ENCODE measurements at places on chromosomes 5 and 9. TPM values are rescaled to one million over a fixed set of nuclear protein-coding genes. Genes with fewer than 3 reads are reported as not detected.

The ORM2 gene
- total RNA-seq: not detected

DNA sequence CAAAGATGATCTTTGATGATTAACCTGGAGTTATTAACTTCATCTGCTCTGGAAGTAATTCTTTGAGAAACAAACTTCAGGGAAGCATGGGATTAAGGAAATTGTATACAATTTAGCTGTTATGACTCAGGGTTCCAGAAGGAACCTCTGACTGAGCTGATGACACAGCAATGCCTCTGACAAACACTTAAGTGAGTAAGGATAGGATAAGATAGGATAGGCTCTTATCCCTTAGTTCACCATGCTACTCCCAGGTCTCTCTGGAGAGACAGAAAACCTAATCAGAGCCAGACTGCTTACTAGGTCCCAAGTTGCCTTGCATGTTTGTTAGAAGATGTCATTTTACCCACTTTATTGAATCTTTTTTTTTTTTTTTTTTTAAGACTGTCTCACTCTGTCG lies 12.6 kb upstream of the TMEM38B start:
- DNase-seq: no peak

The SH3RF2 gene
- 5.1 TPM for total RNA-seq

DNA sequence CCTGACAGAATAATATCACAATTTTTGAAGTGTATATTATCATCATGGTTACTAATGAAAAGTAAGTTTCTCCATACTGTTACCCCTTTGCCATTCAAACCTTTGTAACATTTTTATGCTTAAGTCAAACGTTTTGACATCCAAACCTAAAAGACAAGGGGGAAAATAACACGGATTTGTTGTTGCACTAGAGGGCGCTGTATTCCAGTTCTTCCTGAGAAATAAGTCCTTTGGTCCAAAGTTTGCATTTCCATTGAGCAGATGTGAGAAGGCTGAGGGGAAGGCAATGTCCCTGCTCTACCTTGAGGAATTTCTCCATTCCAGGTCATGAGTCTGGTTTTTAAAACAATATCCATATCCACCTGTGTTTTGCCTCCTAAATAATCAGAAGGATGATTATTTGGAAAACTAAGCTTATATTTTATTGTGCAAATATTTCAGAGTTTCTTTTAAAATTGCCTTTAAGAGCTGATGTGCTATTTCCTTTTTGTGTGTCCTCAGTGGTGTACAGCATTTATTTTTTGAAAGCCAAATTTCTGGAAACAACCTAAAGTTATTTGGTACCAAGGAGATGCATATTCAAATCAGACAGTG lies 9.7 kb downstream of the LECT2 start:
- no peak for DNase-seq

The SLC36A2 gene
- 7.5 TPM for total RNA-seq

The SLC23A1 gene
- total RNA-seq: not detected

DNA sequence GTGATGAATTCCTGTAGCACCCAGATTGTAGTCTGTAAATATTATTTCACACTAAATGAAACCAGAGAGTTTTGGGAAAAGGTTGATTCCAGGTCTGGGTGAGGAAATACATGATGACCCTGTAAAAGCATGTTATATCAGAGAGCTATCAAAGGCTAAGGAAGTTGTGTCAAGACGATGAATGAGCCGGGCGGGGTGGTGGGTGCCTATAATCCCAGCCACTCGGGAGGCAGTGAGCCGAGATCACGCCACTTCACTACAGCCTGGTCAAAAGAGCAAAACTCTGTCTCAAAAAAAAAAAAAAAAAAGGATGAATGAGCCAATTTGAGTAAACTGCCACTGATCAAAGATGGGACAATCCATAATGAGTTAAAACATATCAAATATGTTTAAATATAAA lies 29.2 kb downstream of the IL6ST start:
- DNase-seq: no peak

DNA sequence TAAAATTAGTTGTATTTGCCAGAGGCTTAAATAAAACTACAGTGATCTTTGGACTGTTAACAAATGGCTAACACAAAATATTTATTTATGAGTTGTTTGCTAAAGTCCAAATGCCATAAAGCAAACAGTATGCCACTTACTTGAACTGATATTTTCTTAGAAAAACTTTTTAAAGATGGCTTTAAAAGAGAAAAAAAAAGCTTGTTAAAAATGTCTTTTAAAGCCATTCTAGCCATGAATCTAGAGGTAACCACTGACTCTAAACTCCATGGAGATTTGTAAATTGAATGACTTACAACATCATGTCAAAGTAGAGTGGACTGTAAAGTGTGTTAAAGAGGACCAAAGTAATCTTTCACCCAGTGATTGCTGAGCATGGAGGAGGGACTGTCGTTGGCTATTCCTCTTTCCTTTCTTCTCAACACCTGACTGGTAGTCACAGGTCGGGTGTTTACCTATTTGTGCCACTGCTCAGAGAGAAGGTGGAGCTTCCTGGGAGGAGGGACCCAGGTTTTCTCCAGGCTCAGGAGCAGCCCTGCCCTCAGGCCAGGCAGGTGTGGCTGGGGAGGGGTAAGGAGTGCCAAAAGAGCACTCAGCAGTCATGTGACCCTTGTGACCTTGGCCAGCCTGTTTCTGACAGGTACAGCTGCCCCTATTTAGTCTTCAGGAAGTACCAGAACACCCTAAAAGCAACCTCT lies 69.1 kb upstream of the TJP2 start:
- no peak for DNase-seq

The TICAM2 gene
- total RNA-seq: 2.8 TPM

- DNase-seq: no peak
Observed at GRCh38 chr5:159564031-159564430, 233.7 kb upstream of the IL12B start.

DNA sequence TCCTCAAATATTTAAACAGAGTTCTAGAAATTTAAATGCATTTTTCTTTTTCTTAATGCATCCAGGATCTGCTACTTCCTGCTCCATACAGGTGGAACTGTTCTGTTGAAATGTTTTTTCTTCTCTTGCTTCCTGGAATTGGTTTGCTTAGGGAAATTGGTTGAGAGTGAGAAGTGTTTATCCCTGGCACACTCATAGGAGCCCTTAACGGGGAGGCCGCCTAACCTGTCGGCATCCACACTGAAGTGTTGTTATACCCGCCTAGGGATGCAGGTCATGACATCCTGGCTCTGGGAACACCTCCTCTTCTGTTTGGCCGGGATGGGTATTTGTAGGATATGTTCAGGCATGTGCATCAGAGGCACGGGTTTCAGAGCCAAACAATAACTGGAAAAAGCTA lies 239.7 kb downstream of the GADD45G start:
- DNase-seq: no peak

The EGFLAM gene
- total RNA-seq: 54.8 TPM

The PCDHGA8 gene
- 7.5 TPM for total RNA-seq

DNA sequence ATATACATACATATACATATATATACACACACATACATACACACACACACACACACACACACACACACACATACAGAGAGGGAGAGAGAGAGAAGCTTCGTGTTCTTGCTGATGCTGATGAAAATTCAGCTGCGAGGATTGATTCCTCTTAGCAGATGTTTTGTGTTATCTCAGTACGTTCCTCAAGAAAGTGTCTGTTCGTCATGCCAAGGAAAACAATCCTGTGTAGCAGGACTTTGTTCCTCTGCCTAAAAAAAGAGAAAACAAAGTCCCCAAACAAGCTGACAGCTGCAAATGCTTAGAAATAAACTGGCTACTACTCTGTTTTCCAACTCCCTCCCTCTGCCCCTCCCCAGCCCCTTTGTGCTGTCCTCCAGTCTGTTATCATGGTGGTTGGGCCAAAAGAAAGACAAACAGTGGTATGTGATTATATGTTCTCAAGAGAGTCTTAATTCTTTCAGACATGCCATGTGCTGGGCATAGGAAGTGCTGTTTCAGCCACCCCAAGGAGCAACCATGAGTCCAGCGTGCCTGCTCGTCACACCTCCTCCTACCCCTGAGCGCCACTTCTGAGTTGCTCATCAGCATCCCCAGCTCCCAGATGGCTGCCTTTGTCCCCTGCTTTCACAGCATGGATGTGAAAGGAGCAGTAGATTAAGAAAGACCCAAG lies 71.5 kb upstream of the EQTN start:
- DNase-seq: peak; percentile 65

DNA sequence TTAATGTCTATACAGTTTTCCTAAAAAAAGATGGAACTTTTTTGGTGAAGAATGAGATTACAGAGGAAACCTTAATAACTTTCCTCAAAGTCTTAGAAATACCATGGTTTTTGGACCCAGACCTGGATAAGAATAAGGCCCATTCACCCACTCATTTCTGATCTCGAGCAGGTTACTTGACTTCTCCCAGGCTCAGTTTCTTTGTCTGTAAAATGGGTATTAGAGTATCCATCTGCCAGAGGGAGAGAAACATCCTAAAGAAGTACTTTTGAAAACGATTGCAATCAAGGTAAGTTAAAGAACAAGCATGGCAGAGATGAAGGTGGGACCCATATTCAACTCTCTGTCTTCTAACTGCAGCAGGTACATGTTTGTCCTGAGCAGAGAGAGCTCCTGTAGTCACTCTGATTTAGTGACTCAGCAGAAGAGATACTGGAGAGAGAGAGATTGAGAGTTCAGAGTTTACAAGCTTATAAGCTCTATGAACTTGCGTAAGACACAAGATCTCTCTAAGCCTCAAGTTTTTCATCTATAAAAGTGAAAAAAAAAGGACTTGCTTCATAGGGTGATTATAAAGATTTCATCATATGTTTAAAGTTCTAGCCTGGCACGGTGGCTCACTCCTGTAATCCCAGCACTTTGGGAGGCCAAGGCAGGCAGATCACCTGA lies 379.4 kb upstream of the SGCD start:
- no peak for DNase-seq

- no peak for DNase-seq
Observed at GRCh38 chr9:111916234-111916645, 19.6 kb downstream of the UGCG start.

DNA sequence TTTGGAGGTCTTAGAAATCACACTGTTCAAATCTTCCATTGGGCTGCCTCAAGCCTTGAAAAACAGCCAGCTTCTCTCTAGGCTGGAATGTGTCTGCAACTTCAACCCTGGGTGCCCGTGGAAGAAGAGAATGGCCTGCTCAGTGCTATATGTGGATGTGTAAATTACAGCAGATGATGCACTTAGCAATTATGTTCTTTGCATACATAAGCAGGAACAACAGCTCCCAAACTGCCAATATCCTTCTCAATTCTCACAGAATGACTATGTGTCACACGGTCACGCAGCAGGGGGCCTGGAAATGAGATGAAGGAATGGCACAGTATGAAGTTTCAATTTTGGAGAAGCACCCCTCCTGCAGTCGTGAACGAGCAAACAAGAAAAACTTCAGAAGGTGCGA lies 175.2 kb upstream of the SMARCA2 start:
- no peak for DNase-seq

The LHX3 gene
- total RNA-seq: not detected

DNA sequence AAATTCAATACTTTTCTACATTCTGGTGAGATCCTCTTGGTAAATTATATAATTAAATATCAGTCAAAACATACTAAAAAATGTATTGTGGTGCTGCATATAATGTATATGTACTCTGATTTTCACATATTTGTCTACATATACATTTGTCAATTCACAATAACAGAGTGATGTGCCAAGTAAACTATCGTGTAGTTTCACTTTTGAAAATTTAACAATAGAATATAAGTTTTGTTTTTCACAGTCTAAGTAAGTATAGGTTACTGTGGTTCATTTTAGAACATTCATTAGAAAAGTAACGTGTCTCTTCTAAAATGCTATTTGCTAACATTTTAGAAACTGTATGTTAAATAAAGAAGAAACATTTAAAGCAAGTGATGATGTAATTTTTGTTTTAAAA lies 73.6 kb downstream of the NR3C1 start:
- DNase-seq: no peak
